Central memory CD4-positive, alpha-beta T cell (primary cell): ENCODE measurements at places on chromosomes 12 and 14.

GRCh38 chr12:24875014-24875413 lies 73.9 kb downstream of the BCAT1 start:
- DNase-seq, result no peak

GRCh38 chr12:121574025-121574424 lies 6.8 kb downstream of the KDM2B start:
- DNase-seq, result no peak

DNA sequence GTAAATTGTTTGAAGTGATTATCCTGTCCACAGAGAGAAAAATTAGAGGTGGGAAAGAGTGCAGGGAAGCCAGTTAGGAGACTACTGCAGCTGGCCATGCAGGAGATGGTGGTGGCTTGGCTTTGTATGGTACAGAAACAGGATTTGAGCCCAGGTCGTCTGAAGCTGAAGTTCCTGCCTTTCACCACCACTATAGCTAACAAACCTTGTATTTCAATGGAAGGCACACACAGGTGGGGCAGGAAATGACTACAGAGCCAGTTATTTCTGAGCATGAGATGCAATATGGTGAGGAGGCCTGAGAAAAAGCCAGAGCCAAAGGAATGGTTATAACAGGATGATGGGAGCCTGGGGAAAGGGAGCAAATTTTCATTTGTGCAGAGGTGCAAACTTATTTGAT lies 103.9 kb downstream of the BTG1 start:
- peak; percentile 45 for DNase-seq

DNA sequence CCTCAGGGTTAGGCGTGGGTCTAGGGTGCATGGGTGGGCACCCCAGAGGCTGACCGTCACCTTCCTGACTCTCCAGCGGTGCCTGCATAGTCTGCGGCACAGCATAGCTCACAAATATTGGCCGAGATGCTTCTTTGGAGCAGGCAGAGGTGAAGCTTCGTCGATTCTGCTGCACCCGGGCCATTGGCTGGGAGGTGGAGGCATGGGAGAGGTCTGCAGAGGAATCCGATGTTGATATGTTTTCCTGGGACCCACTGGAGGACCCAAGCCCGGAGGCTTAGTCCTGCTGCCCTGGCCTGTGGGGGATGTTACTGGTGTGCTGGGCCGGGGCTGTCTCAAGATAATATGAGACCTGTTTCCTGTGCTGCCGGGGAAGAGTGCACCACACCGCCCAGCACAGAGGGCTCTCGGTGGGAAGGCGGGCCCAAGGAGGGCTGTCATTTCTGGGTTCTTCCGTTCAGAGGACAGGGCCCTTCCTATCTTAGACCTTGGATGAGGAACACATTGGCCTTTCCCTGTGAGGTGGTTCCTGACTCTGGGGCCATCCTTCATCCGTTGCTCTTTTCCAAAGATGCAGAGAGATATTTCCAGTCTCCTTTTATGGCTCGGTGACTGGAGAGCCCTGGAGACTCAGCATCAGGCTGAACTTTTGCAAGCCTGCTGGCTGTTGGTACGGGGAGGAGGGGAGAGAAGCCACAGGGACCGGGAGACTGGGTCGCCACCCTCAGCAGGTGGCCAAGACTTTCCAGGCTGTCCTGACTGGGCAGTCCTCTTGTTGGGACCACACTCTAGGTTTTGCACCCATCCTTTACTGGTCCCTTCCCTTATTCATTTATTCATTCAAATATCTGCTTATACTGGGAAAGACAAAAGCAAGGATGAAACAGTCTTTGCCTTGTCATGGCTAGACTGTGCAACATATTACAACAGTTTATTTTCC lies 143.5 kb downstream of the TSPAN9 start:
- no peak for DNase-seq

DNA sequence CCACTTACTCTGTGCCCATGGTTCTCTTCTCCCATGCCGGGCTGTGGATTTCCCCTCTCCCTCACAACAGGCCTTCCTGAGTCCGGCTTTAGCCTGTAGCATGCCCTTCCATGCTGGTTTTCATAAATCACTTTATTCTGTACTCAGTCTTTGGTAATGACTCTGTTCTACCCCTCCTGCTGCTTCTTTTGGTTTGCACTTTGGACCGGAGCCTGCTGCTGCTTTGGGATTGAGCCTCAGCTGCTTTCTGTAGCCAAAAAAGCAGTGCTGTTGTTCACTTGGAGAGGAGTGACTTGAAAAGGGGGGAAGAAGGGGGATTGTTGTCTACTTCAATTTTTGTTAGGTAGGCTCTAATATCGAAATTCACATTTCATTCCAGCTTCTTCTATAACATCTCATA lies 8.5 kb upstream of the SLC6A13 start:
- no peak for DNase-seq

- no peak for DNase-seq
Measured at GRCh38 chr12:100372853-100373640, 16.2 kb downstream of the SLC17A8 start.

- DNase-seq, result peak; percentile 78
Measured at GRCh38 chr14:69151458-69152180, 1.3 kb downstream of the DCAF5 start.

GRCh38 chr12:93819050-93819491 lies 141.9 kb downstream of the CRADD start:
- DNase-seq, result no peak

GRCh38 chr14:101466456-101467180 lies 94.7 kb upstream of the DIO3 start:
- DNase-seq, result no peak

GRCh38 chr12:20549108-20549719 lies 145.9 kb upstream of the SLCO1C1 start:
- no peak for DNase-seq

- DNase-seq, result peak; percentile 61
Measured at GRCh38 chr14:100056964-100057795, 8.0 kb upstream of the EVL start.

- DNase-seq, result no peak
Measured at GRCh38 chr12:66963901-66964300, 285.0 kb upstream of the GRIP1 start.

- peak; percentile 71 for DNase-seq
Measured at GRCh38 chr12:2795291-2796186, 769 bp downstream of the FKBP4 start.

GRCh38 chr14:95138876-95139275 lies 18.5 kb downstream of the DICER1 start:
- no peak for DNase-seq

DNA sequence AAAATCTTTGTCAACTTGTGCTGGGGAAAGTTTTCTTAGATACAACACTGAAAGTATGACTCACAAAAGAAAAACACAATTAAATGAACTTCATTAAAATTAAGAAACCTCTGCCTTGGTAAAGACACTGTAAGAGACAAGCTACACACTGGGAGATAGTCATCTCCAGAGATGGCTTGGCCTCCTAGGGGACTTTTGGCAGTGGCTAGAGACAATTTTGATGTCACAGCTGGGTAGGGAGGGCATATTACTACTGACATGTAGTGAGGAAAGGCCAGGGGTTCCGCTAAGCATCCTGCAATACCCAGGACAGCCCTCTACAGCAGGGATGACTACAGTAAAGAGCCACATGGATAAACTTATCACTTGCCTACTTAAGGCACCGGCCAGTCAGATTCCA lies 8.7 kb upstream of the RNASE4 start:
- DNase-seq, result no peak

- no peak for DNase-seq
Measured at GRCh38 chr14:70257526-70257925, 68.8 kb upstream of the SLC8A3 start.

DNA sequence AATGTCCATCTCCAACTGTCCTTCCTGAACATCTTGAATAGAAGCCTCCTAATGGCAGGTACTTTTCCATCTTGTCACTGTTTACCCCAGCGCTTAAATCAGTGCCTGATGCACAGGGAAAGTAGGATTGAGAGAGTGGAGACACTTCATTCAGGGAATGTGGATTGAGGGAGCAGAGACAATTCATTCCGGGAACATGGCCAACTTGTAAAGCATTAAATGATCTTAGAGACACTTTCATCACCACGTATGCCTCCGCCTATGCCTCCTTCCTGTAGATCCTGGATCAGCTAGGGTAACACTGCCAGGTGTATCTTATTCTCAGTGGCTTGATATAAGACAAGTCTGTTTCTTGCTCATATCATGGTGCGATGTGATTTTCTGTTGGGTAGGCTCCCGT lies 67.6 kb upstream of the CSRP2 start:
- no peak for DNase-seq

- no peak for DNase-seq
Measured at GRCh38 chr12:113660936-113661335, 189.3 kb upstream of the LHX5 start.

- DNase-seq, result no peak
Measured at GRCh38 chr12:80262346-80262745, 163.0 kb downstream of the OTOGL start.

- no peak for DNase-seq
Measured at GRCh38 chr14:94656043-94656442, 43.9 kb downstream of the SERPINA3 start.

GRCh38 chr12:84033162-84033561 lies 879.4 kb downstream of the SLC6A15 start:
- no peak for DNase-seq

- no peak for DNase-seq
Measured at GRCh38 chr12:69101505-69101904, 137.9 kb upstream of the CPSF6 start.

DNA sequence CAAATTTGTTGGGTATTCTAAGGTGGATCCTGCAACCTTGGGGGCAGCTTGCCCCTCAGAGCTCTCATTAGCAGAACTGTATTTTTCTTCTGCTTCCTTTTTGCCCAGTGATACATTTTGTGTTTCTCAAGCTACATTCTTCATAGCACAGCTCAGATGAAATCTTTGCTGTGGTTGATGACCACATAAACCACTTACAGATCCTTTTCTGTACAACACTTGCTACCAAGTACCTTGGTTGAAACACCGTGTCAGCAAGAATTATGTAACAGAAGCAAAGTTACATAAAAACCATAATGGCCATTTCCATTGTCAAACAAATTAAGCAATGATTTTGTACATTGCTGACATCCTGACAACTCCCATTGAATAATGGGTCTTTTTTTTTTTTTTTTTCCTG lies 9.7 kb upstream of the PLBD1 start:
- peak; percentile 59 for DNase-seq

DNA sequence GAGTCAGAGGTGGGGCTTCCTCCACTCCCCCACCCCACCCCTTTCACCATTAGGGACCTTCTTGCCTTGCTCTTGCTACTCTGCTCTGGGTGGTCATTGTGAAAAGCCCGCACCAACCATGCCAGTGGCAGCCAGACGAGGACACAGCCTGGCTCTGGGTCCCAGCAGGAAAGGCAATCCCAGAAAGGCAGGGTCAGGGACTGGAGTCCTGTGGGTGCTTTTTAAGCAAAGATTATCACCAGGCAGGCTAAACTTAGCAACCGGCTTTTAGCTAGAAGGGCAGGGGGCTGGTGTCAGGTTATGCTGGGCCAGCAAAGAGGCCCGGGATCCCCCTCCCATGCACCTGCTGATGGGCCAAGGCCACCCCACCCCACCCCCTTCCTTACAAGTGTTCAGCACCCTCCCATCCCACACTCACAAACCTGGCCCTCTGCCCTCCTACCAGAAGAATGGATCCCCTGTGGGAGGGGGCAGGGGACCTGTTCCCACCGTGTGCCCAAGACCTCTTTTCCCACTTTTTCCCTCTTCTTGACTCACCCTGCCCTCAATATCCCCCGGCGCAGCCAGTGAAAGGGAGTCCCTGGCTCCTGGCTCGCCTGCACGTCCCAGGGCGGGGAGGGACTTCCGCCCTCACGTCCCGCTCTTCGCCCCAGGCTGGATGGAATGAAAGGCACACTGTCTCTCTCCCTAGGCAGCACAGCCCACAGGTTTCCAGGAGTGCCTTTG lies 1.2 kb upstream of the GAPDH start:
- DNase-seq, result peak; percentile 27

DNA sequence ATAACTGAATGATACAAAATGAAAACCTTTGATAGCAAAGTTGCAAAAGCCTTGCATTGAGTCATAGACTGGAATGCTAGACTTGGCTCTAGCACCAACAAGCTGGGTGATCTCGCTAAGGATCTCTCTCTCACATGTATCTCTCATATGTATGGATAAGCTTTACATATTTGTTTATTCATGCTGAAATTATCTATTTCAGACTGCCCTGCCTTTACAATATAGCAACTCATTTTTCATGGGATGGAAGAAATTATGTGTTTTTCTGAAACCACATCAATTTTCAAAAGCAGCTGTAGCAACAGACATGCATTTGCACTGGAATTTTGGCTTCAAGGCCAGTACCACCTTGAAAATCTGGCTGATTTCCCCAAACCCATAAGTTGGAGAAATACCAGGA lies 11.4 kb downstream of the RERG start:
- no peak for DNase-seq

- DNase-seq, result no peak
Measured at GRCh38 chr12:62668782-62669181, 202.2 kb downstream of the MON2 start.

- DNase-seq, result no peak
Measured at GRCh38 chr14:64337888-64338615, 43.9 kb upstream of the ESR2 start.

DNA sequence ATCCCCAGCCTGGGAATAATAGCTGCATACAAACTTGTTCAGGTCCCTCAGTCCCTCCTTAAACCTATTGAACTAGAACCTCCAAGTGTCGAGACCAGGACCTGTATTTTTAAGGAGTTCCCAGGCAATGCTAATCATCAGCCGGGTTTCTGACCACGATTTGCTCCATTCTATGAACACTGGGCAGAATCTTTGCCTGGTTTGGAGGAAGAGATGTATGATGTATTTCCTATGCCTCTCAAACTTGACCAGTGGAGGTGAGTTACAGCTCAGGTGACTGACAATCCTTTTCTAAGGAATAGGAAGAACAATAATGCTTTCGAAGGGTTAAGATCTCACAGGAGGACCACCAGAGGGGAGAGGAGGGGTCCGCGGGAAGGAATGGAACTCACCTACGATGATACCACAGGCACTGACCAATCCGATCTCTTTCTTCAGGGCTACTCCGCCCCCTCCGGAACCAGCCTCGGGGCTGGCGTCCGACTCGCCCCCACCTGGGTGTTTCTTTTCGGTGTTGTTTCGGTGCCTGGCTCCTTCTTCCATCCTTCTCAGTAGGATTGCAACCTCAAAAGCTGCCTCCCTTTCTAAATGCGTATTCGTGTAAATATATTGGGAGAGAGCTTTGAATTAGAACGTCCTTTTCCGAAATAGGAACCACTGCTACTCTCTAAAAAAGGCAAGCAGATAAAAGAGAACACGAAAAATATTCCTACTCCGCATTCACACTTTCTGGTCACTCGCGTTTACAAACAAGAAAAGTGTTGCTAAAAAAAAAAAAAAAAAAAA lies 895 bp downstream of the SLC7A8 start:
- peak; percentile 13 for DNase-seq

DNA sequence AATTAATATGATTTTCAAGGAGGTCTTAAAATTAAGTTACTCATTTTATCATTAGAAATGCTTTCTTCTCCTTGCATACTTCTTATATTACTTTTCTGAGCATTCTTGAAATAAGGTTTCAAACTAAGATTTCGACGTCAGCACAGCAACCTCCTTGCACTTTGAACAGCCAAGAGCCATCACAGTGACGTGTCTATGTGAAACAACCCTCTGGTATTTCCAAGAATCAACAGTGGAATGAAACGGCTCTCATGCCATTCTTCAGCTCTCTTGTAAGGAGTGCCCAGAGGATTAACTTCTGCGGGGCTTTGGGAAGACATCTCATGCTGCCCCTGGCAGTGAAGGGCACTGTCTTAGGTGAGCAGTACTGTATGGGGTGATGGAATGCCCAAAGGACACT lies 109.2 kb downstream of the EFCAB11 start:
- DNase-seq, result no peak

GRCh38 chr14:105864651-105865265 lies 338.4 kb downstream of the TMEM121 start:
- DNase-seq, result no peak

GRCh38 chr14:55593698-55594097 lies 13.7 kb downstream of the KTN1 start:
- no peak for DNase-seq
